ENCODE measurements at places on chromosomes 6 and 20.

DNA sequence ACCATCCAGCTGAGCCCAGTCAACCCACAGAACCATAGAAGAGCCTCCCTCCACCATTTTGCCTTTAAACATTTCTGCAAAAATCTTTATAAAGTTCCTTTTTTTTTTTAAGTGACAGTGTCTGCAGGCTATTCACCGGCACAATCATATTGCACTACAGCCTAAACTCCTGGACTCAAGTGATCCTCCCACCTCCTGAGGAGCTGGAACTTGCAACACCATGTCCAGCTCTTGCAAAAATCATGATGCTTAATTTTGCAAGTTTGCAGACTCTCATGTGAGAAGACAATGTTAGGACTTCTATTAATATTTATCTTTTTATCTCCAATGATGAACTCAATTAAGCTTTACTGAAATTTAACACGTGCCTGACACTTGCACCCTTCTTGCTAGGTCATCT is 88.8 kb downstream of the INSM1 start:
- no peak for DNase-seq

DNA sequence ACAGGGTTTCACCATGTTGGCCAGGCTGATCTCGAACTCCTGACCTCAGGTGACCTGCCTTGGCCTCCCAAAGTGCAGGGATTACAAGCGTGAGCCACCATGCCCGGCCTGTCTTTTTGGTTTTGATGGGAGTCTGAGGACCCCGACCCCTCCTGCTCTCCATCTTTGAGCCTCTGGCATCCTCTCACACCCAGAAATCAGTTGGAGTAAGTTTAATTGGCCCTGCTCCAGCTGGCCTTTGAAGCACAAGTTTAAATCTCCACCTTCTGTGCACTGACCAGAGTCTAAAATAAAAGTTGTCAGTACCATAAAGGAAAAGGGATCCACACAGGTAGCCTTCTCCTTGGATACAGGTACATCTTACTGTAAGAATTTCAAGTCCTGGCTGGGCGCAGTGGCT is 15.9 kb upstream of the C20orf144 start:
- DNase-seq: no peak

GRCh38 chr20:36485286-36485685 is 56.0 kb upstream of the MYL9 start:
- DNase-seq: no peak

DNA sequence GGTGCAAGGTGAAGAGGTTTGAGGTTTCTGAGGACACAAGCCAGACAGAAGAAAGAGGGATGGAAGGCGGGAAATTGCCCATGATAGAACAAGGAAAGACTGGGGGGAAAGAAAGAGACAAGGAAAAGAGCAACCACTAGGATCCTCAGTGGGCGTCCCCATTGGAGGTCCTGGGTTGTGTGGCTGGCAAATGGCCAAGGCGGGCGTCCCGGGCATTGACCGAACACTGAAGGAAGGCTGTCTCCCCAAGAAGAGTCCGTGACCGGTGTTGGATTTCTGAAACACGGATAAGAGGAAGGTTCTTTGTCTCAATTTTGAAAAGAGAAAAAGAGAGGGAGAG is 746.6 kb upstream of the ADGRB3 start:
- no peak for DNase-seq

- DNase-seq: no peak
Measured at GRCh38 chr6:150001295-150002008, 23.9 kb downstream of the RAET1L start.

GRCh38 chr6:155219858-155220301 is 43.9 kb upstream of the CLDN20 start:
- no peak for DNase-seq

GRCh38 chr6:66126358-66126757 is 419.3 kb upstream of the EYS start:
- no peak for DNase-seq

DNA sequence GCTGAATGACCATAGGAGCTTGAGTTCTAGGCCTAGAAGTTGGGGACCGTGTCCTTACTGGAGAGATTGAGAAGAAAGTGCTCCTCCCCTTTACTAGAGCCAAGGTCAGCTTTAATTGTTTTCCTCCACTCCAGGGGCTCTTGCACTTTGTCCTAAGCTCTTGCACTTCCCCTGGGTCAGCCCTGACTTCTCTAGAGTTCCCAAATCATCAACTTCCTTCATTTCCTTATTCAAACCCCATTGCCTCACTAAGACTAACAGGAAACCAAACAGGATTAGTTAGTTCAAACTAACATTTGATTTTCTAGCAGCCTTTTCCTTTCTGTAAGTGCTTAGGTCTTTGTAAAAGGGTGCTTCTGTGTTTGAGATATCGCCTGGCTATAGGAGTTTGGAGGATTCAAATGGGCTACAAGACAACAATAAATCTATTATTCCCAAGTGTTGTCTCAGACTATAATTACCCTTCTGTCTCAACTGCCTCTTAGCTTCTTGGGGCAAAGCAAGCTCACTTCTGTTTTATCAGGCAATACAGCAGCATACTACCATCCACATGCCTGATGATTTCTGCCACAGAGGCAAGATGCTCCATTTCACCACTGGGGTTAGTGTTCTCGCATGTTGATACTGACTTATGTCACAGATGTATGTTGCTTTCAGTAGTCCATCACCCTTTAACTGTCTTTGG is 12.8 kb upstream of the DTNBP1 start:
- no peak for DNase-seq

DNA sequence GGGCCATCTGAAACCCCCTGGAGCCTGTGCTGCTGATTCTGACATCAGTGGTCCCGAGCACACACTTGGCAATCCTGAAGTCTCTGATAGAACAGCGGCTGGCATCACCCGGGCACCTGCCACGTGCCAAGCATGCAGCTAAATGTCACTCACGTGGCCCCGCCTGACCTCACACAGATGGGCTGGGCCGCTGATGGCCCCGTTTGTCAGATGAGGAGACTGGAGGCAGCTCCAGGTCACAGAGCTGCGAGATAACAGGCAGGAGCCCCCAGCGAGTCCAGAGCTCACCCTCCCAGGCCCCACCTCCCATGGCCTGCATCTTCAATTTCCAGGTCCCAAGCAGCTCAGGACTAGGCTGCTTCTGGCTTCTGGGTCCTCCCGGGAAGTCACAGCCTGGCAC is 67.2 kb downstream of the YTHDF1 start:
- no peak for DNase-seq

DNA sequence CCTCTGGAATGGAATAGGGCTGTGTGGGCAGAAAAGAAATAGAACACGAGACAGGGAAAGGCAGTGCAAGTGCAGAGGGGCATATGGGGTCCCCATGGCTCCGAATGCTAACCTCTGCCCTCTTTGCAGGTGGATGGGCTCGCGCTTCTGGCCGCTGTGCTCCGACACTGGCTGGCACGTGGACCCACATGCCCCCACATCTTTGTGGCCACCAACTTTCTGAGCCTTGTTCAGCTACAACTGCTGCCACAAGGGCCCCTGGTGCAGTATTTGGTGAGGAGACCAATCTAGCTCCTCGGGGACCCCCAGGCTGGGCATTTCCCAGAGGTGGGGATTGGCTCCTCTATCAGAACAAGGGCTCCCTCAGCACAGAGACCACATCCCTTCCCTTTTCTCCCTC is 1.1 kb upstream of the SAPCD1 start:
- no peak for DNase-seq

GRCh38 chr20:7232796-7233195 is 465.3 kb downstream of the BMP2 start:
- no peak for DNase-seq

DNA sequence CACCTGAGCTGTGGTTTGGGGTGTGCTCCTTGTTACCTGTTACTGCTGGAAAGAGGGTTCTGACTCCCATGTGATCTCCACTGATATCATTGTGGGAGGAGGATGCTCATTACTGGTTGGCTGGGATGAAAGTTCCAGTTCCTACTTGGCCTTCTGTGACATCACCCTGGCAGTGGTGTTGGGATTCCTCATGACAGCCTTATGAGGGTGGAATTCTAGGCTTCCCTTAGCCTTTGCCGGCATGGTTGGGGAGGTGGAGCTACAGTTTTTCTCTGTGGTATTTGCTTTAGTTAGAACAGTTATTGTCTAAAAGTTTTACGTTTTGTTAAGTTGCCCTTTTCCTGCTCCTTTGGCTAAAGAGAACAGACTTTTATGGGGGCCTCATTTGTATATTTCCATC is 112.1 kb downstream of the AFG1L start:
- no peak for DNase-seq

DNA sequence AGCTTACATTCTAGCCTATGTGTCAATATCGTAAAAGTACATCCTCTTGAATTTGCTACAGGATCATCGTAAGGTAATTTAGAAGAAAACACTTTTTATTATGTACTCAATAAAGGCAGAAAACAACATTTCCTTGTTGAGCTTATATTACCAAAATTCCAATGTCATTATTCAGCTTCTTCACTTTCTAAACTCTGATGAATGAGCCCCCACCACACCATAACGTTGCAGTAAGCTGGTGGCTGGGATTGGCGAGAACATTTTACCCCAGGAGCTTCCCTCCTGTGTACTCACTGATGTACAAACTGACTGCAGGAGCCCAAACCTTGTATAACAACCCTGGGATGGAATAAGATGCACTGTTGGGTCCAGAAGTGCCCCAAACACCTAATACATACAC is 238.1 kb upstream of the MARCKS start:
- no peak for DNase-seq

DNA sequence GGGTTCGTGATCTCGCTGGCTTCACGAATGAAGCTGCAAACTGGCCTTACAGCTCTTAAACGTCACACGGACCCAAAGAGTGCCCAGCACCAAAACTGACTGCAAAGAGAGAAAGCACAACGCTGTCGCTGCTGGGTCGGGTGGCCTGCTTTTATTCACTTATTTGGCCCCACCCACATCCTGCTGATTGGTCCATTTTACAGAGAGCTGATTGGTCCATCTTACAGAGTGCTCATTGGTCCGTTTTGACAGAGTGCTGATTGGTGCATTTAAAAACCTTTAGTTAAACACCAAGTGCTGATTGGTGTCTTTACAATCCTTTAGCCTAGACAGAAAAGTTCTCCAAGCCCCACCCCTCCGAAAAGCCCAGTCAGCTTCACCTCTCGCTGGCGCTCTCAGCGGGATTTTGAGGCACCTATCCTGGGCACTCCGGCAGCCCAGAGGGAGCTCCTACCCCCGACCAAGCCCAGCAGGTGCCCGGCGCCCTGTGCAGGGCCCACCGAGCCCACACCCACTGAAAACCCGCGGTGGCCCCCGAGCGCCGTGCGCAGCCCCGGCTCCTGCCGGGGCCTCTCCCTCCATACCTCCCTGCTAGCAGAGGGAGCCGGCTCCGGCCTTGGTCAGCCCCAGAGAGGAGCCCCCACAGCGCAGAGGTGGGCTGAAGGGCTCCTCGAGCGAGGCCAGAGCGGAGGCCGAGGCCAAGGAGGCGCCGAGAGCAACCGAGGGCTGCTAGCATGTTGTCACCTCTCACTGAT is 40.0 kb upstream of the SMAP1 start:
- DNase-seq: no peak

GRCh38 chr20:37968841-37969401 is 64.3 kb downstream of the TTI1 start:
- no peak for DNase-seq

DNA sequence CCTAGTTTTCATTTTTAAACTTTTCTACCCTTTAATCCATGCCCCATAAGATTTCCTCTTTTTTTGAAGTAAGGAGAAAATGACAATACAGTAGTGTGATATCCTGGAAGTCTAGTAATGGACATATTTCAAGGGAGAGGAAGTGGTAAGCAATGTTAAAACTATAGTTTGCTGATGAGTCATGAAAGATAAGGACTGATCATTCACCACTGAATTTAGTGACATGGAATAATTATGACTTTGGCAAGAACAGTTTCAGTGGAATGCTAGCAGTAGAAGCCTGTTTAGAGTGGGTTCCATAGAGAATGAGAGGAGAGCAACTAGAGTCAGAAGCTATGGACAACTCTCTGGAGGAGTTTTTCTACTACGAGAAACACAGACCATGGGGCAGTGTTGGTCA is 24.9 kb upstream of the SLC2A12 start:
- DNase-seq: no peak

DNA sequence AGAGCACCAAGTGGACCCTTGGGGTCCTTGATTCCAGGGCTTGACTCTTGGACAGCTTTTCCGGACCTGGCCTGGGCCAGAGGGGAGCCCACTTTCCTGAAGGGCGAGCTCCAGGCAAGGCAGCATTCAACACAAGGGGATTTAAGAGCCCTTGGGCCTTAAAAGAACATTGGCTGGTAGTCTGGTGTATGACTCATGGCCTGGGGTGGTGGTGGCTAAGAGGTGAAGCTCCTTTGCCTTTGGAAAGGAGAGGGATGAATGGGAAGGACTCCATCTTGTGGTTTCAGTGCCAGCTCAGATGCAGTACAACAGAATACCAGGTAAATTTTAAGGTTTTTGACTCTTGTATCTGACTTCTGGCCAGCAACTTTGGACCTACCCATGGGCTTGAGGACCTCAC is 760.7 kb downstream of the GRIK2 start:
- no peak for DNase-seq

- DNase-seq: peak; percentile 79
Measured at GRCh38 chr6:28988536-28989311, 16.4 kb downstream of the ZNF311 start.

DNA sequence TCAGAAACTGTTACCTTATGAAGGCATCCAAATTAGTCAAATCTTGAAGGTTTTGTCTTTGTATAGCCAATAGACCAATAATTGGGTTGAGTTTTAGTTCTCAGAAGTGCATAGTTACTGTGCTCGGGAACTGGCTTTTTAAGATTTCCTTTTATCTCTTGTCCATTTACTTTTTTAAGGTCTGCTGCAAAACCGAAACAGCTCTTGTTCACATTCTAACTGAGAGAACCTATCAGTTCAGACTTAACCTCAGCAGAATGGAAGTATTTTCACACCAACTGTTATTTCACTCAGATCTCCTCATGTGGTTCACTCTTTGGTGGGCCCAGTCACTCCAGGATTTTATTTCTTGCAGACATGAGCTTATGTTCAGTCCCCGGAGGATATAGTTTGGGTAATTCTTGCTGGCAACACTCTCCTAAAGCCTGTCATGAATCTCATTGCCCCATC is 55.5 kb downstream of the TPBG start:
- no peak for DNase-seq

DNA sequence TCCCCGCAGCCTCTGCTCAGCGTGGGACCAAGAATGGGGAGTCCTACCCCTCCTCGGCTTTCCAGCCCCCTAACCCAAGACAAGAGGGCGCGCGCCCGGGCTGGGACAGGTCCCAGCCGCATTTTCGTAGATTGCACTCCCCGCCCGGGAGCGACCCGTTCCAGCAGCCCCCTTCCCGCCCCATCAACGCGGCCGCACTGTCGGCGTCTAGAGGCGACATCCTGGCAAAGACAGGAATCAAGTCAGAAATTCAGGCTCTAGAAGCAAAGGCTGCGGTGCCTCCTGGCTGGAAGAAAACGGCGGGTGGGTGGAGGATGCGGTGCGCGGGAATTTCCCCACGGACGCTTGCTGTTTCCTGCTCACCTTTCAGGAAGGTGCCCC is 957 bp downstream of the PROKR2 start:
- DNase-seq: no peak

- no peak for DNase-seq
Measured at GRCh38 chr6:139592011-139592410, 217.6 kb upstream of the CITED2 start.

GRCh38 chr6:13395272-13396237 is 67.2 kb upstream of the TBC1D7 start:
- DNase-seq: peak; percentile 50

GRCh38 chr20:50691573-50692551 is 520 bp upstream of the RIPOR3 start:
- no peak for DNase-seq

GRCh38 chr6:165732696-165733488 is 69.9 kb upstream of the PDE10A start:
- DNase-seq: no peak
